Putamen (tissue), 1 donor: ENCODE measurements at places on chromosomes 5 and 9.

DNA sequence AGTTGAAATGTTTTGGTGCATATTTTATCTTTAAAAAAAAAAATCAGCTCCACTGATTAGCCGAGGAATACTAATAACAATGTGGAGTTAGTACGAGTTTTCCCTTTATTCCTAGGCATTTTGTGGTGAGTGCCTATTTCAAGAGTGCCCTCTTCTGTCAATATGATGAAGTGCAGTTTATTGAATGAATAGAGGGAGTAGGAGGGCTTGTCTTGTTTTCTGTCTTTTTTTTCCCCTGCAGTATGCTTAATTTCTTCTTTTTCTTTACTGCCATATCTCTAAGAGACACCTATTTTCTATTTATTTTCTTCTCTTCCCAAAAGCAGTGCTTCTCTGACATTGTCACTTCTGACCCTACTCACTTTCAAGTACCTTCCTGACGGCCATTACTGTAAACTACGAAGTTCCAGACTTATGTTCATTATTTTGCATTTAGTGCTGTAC lies 169.6 kb upstream of the PITX1 start:
- DNase-seq = no peak

DNA sequence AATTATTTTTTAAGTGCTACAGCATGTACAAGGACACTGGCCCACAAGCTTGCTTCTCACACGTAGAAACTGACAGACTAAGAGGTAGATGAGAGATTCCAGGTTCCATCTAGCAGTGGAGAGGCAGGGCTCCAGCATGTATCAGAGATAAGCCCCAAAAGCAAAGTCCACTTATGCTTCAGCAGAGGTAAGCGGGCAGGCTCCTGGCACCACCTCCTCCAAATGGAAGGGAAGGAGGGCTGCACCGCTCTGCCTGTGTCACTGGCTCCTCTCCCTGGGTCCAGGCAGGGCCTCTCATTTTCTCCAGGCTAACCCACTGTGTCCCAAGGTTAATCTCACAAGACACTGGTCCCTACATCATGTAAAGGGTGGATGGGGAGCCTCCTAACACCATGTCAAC lies 15.9 kb downstream of the GRHPR start:
- no peak for DNase-seq

DNA sequence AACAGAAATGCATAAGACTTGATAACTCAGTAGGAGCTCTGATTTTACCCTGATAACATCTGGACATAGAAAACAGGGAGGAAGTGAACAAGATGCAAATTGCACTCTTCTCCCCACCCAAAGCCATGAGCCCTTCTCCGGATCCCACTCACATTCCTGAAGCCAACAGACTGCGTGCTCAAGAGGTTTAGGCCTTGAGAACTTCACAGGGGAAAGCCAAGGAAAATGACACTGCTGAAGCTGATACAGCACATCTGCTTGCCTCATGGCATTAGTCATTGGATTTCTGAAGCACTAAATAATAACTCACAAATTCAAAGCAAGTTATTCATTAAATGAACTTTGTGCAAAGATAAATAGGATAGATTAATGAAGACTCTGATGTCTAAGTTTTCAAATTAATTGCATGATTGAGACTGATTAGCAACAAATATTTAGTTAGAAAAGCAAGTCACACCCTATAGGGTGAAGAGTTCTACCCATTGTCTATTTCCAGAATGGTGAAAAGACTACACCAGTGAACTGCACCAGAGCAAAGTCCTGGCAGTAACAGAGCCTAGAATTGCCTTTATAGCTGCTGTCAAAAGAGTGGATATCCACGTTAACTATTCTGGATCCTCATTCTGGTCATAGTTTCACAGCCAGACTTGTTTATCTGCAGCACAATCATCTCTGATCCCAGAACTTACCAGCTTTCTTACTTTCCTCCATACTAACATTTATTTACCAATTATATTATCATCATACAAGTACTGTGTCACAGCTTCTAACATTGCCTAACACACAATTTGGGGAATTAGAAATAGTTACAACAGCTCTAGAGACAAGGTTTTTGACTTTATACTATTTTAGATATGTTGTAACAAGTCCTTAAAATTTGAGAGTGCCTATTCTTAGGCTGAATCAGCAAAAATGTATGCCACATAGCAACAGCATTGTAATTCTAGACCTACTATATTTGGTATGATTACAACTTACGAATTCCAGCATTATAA lies 432.1 kb upstream of the RGMB start:
- DNase-seq = no peak

- DNase-seq = no peak
Measured at GRCh38 chr5:61805101-61805500, 473.0 kb downstream of the ZSWIM6 start.

DNA sequence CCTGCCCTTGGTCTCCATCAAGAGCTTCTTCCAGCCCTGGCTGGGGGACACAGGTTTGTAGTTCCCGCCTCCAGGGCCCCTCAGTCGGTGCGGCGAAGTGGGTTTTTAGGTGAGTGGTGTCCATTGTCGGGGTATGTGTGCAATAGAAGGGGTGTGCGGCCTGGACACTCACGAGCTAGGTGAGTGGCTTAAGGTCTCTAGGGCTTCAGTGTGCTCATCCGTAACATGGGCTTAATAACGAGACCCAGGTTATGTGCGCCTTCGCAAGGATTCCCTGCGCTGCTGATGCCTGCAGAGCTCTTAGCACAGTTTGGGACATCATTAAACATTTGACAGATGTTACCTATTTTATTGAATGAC lies 656 bp downstream of the CEP78 start:
- no peak for DNase-seq

- DNase-seq = no peak
Measured at GRCh38 chr9:134995792-134996120, 78.0 kb upstream of the FCN1 start.

DNA sequence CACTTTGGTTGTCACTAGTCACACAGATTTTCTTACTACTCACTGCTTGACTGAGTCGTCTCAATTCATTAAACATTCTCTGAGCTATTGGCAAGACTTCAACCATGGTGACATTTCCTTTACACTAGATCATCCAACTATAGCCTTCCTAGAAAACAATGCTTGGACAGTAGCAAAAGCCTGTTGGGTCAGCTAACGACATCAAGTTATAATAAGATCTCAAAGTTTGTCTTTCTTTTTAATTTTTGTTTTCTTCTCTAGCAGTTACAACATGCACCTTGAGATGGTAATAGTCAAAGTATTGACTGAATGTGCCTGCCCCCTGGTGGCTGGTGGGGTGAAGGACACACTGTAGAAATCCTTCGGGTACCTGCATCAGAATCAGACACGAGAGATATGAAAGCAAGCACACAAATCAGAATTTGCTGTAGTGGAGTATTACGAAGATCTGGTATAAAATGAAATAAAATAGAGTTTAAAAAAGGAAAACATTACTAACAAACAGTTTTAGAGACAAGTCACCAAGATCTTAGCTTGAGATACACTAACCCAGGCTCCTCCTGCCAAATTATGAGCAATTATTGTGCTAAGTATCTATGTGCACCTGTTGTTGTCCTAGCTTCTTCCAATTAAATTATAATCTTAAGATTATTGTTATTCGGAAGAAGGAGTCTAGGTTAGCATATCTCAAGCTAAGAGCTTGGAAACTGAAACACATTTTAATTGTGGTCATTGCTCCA lies 81.2 kb downstream of the ARL15 start:
- DNase-seq = peak; percentile 26

GRCh38 chr5:134136771-134137170 lies 22.3 kb downstream of the TCF7 start:
- DNase-seq = no peak

- DNase-seq = no peak
Measured at GRCh38 chr5:80159133-80159815, 96.6 kb downstream of the SERINC5 start.

- no peak for DNase-seq
Measured at GRCh38 chr5:107063511-107063910, 607.2 kb downstream of the EFNA5 start.

DNA sequence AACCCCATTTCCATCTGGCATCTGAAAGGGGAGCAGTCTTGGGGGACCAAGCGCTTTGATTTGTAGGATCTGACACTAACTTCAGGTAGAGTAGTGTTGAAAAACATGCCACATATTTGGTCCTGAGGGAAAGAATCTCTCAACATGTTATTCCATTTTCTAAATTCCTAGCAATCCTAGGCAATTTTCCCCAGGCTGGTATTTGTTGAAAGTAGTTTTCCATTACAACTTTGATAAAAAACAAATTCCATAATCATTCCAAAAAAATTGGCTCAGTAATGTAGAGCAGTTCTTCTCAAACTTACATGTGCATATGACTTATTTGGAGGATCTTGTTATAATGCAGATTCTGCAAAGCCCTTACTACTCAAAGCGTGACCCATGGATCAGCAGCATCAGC lies 477.9 kb downstream of the ACTL7B start:
- no peak for DNase-seq

DNA sequence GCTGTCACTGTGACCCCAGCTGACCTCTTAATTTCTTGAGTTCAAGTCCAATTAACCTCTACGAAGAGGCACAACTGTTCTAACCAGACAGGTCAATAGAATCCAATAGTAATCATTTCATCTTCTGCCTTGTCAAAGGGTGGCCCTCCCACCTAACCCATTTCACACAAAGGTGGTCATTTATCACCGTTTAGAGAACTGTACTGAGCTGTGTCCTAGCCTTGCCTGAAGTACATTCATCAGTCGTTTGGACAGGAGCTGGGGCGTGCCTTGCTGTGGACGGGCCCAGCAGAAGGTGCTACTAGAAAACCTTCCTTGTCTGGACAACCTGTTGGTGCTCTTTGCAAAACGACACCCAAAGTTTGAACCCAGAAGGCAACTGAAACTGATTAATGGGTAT lies 605.4 kb downstream of the ISL1 start:
- DNase-seq = no peak

DNA sequence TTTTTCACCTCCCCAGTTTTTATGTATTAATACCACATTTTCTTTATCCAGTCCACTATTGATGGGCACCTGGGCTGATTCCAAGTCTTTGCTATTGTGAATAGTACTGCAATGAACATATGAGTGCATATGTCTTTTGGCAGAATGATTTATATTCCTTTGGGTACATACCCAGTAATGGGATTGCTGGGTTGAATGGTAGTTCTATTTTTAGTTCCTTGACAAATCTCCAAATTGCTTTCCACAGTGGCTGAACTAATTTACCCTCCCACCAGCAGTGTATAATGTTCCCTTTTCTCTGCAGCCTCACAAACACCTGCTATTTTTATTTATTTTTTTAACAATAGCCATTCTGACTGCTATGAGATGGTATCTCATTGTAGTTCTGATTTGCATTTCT lies 340.2 kb downstream of the ADAMTS6 start:
- no peak for DNase-seq

- DNase-seq = no peak
Measured at GRCh38 chr9:76453785-76454184, 5.2 kb upstream of the GCNT1 start.
